ENCODE measurements at places on chromosomes 2 and 18.

- peak; percentile 54 for DNase-seq
These were observed 12.5 kb downstream of the TTLL4 start for GRCh38 chr2:218722876-218723785.

DNA sequence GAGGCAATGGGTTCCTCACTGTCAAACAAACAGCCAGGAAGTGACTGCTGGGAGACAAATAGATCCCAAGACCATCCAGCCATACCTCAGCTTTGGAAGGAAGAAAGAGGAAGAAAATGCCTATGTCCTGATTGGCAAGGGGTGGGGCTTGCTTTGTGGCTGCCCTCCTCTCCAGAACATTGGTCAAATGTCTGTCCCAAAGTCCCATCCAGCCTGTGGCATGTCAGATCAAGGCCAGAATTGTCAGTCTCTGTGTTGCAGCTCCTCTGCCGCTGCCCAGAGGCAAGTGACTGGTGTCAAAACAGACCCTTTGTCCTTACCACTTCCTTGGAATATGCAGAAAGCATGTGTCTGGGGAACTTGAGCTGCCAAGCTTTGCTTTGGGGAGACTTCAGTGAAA is 63.0 kb upstream of the SMAD2 start:
- no peak for DNase-seq

GRCh38 chr18:31578126-31578525 is 13.6 kb upstream of the TTR start:
- DNase-seq, result no peak

GRCh38 chr2:168978461-168978861 is 52.7 kb downstream of the ABCB11 start:
- peak; percentile 17 for DNase-seq

DNA sequence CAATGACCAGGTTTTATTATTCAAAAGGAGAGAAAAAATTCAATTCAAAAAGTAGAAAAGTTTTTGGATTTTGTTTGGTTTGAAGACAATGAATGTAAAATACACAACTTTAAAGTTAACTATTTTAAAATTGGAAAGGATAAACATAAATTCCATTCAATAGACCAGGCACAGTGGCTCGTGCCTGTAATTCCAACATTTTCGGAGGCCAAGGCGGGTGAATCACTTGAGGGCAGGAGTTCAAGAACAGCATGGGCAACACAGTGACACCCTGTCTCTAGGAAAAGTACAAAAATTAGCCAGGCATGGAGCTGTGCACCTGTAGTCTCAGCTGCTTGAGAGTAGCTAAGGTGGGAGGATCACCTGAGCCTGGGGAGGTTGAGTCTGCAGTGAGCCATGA is 54.7 kb downstream of the SCN9A start:
- no peak for DNase-seq

- DNase-seq, result no peak
These were observed 154.3 kb downstream of the NRP2 start for GRCh38 chr2:205836477-205837221.

All from suppressor macrophage treated with lipopolysaccharide for 4 hours (primary cell).